Stimulated activated CD8-positive, alpha-beta memory T cell treated with anti-CD3 and anti-CD28 coated beads, Interleukin-4, amount 100 ng/mL, for 4 hours (primary cell): ENCODE measurements at places on chromosomes 5 and 9.

- peak; percentile 45 for DNase-seq
Measured at GRCh38 chr5:178204935-178205748, 809 bp downstream of the HNRNPAB start.

- no peak for DNase-seq
Measured at GRCh38 chr9:34177593-34178435, 1.0 kb upstream of the UBAP1 start.

GRCh38 chr5:172473427-172473826 is 19.1 kb upstream of the SH3PXD2B start:
- DNase-seq, result no peak

DNA sequence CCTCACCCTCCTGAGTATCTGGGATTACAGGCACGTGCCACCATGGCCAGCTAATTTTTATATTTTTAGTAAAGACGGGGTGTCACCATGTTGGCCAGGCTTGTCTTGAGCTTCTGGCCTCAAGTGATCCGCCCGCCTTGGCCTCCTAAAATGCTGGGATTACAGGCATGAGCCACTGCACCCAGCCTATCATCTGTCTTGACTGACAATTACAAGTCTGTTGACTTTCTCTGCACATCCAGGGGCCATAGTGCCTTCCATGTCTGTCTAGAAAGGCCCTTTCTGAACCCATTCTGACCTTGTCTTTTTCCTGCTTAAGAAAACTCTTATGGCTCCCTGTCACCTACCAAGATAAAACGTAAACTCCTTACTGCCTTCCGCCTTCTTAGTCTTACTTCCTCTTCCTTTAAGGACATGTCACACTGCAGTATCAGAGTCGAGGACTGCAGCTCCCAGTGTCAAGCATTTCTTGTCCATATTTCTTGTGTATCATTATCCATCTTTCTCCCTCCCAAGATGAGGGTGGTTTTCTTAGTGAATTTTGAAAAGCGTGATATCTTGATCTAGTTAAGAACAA is 49.9 kb upstream of the SHB start:
- DNase-seq, result no peak

DNA sequence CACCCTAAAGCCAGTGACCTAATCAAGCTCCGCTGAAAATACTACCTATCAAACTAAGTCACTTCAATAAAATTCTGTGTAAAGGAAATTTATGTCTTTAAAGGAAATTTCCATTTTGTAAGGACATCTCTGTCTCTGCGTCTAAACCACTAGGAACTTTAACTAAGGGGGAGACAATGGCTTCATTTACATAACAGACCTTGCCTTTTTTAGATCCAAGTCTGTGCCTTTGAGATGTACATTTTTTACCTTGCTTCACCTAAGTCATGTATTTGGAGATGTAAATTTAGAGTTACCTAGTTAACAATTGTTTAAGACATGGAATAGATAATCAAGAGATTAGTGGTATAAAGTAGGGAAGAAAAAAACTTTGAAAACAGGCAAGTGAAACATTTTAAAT is 10.2 kb upstream of the GLT6D1 start:
- DNase-seq, result no peak

DNA sequence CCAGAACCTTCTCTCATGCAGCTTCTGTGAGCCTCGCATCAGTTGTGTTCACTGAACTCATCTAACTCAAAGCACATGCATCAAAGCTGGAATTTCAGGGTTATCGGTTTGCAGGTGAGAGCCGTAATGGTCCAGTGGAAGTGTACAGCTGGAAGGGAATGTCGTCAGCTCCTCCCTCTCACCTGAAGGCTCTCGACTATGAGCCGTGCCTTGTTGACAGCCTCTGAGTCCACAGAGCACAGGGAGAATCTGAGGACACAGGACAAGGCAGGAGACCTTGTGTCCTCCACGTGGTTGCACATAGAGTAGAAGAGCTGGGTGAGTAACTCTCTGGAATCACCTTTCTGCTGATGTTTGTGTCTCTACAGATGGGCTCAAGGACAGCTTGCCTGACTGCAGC is 38.8 kb downstream of the PROP1 start:
- DNase-seq, result no peak

DNA sequence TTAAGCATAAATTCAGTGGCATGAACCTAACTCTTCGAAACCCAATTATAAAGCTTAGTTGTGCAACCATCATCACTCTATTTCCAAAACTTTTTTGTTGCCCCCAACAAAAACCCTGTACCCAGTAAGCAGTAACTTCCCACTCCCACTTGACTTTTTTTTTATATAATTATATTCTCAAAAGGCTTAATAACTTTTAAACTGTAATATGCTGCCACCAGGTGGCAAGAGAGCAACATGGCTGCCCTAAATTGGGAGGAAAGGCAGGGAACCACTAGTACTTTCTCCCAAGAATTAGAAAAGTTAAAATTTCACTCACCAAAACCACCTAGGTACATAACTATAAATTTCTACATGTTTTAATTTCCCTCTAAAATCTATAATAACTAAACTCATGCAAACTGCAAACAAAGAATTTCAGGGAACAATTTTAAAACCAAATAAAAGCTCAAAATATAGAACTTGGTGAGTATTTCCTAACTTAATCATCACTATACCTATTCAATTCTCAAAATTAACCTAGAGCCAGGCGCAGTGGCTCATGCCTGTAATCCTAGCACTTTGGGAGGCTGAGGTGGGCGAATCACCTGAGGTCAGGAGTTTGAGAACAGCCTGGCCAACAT is 50.2 kb upstream of the RNF38 start:
- DNase-seq, result no peak

GRCh38 chr9:6978591-6978990 is 220.8 kb downstream of the KDM4C start:
- DNase-seq, result no peak

DNA sequence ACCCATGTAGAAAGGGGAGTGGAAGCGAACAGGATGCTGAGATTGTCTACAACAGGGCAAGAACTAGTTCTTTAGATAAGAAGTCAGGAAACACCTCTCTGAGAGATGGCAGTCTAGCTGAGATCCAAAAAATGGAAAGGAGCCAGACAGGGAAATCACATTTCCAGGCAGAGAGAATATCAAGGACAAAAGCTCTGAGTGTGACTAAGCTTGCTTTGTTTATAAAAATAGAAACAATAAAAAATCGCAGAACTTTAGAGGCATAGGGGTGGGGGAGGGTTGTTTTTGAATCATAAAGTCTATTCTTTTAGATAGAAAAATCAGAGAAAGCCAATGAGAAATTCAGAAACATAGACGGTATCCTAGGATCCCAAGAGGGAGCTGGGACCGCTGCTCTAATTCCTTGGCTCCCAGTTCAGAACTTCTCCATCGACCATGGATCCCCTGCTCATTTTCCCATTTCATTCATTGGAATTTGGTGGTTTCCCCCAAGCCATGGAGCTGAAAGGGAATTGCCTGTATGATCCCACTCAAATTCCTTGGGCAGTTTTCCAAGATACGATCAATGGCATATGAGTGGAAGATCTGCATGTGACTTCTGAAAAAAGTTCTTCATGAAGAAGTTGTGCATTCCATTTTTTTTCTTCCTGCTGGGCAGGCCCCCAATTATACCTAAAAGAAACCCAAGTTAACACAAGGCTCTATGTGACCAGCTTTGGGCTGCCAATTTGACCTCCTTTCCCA is 182.0 kb downstream of the GRIA1 start:
- DNase-seq, result no peak

DNA sequence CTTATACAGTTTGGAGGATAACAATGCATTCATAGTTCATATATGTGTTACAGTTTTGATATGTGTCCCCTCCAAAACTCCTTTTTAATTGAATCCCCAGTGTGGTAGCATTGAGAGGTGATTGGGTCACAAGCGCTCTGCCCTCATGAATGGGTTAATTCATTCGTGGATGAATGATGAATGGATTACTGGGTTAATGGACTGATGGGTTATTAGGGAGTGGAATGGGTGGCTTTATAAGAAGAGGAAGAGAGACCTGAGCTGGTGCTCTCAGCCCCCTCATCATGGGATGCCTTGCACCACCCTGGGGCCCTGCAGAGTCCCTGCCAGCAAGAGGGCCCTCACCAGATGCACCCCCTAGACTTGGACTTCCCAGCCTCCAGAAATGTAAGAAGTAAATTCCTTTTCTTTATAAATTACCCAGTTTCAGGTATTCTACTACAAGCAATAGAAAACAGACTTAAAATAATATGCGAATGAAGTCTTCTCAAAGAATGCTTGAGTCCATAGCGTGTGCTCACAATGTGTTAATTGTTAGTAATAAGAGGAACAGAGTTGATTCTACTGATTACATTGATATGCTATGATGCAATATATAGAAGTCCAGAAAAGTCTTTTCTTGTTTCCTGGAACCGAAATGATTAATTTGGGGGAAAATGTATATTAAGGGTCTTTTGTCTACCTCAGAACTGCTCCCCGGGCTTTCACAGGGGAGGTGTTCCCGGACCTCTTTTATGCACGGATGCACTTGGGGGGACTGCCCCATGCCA is 190.2 kb downstream of the ERCC6L2 start:
- no peak for DNase-seq

- DNase-seq, result no peak
Measured at GRCh38 chr9:75930730-75931321, 40.4 kb downstream of the PCSK5 start.
